Activated naive CD4-positive, alpha-beta T cell treated with anti-CD3 and anti-CD28 coated beads for 36 hours (primary cell): ENCODE measurements at places on chromosomes 16 and 17.

DNA sequence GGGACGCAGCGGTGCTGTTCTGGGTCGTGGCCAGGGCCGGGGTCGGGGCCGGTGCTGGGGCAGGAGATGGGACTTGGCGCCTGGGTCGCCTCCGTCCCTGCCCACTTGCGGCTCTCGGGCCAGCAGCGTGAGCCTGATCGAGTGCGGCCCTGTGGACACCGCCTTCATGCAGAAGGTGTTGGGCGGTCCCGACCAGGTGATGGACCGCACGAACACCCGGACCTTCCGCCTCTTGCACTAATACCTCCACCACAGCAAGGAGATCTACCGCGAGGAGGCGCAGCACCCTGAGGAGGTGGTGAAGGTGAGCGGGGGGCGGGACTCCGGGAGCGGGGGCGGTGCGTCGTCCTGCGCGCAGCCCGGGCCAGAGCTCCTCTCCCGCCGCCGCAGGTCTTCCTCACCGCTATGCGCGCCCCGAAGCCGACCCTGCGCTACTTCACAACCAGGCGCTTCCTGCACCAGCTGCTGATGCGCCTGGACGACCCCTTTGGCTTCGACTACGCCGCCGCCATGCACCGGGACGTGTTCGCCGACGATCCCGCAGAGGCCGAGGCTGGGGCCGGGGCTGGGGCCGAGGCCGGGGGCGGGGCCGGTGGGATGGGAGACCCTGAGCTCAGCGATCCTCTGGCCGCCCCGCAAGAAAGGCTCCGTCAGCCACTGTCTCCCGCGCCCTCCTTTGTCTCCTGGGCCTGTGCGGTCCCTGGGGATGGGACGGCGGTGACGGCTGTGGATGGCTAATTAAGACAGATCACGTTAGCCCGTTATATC lies 4.5 kb upstream of the HSD17B1 start:
- peak; percentile 89 for DNase-seq

DNA sequence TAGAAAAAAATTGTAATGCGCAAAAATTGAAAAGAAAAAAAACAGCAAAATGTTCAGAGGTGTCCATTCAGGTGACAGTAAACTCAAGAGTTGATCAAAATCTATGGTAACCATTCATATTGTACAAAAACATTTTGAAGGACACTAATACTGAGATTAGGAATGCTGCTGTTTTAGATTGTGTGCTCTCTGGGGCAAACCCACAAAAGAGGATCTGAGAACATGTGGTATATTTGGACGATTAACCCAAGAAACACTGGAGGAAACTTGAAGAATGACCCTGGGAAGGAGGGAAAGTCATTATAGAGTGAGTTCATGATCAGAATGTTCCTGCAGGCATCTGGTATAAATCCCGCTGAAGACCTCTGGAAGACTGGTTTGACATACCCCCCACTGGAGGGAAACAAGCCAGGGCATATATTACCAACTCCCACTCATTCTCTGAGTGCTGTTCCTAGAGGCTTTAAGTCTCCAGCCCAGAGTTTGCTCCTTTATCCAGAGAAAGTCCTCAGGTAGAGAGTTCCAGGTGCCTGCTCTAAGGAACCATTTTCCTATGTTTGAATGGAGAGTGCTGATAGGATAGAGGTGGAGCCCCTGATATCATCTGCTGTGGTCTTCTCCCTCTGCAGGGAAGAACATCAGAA lies 1.2 kb downstream of the KRTAP4-2 start:
- no peak for DNase-seq

GRCh38 chr16:50208460-50208931 lies 55.4 kb downstream of the TENT4B start:
- DNase-seq: no peak

DNA sequence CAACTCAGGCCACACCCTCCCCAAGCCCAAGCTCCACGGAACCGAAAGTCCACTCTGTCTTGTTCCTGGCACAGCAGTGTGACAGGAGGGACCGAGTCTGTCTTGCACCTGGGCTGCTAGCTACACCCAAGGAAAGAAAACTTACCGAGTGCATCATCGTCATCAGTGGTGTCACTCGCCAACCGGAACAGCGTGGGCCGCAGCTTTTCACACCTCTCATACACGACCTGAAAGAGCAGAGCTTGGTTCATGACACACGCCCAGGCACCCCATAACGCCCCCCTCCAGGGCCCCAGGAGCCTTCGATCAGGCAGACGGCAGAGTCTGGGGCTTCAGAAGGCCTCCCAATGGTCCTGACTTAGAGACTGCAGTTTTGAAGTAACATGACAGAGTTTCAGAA lies 27.5 kb downstream of the GGA2 start:
- DNase-seq: no peak

DNA sequence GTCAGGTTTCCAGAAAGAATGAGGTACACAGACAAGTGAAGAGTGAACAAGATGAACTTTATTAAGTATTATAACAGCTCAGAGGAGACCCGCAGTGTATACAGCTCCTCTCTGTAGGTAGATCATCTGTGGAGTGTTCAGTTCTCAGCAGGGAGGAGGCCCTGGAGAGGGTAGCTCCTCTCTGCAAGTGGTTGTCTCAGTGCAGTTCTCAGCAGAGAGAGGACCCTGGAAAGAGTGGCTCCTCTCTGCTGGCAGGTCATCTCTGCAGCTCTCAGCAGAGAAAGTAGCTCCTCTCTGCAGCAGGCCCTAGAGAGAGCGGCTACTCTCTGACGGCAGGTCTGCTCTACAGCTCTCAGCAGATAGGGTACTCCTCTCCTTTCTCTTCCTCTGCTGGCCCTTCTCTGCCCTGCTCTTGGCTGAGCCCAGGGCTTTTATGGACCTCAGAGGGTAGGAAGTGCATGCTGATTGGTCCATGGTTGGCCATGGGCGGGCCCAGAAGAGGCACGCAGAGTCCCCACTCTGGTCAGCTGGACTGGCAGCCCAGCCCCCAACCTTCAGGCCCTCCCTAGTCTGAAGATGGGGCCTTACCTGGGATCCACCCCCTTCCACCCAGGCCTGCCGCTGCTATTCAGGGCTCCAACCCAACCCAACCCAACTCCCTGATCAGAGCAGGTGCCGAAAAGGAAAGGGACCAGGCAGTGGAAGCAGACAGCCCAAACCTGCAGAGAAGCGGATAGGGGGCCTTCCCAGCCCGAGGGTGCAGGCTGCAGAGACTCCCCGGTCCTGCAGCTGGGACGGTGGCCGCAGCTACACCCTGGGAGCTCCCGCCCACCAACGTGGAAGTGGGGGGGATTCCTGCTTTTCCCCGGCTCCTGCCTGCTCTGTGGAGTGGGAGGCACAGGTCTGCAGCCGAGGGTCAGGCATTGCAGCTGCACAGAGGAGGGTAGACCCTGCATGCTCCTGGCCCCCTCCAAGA lies 18.5 kb upstream of the DNAJA2 start:
- no peak for DNase-seq

DNA sequence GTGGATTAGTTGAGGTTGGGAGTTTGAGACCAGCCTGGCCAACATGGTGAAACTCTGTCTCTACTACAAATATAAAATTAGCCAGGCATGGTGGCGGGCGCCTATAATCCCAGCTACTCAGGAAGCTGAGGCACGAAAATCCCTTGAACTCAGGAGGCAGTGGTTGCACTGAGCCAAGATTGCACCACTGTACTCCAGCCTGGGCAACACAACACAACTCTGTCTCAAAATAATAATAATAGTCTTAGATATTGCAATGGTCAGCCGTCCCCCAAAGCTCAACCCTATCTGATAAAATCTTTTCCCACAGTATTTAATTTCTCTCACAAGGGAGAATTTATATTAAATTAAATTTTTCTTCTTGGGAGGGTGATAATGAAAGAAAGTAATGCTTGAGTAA lies 169.6 kb downstream of the XYLT1 start:
- DNase-seq: no peak

DNA sequence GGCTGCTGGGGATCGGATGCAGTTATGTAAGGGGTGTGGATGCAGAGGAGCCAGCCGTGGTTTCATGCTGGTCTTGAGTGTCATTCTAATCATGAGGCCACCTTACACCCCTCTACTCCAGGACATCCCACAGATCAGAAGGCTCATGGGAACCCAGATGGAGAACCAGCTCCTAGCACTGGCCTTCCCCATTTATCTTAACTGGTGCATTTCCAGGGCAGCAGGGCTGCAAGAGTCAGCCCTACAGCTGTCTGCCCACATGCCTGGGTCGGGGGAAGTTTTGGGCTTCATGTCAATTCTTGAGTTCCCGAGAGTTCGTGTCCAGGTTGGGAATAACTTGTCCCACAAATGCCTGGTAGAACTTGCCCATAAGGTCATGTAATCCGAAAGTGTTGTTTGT lies 29.1 kb downstream of the RPTOR start:
- DNase-seq: no peak

- DNase-seq: peak; percentile 42
Observed at GRCh38 chr17:61411261-61412142, 11.9 kb downstream of the TBX2 start.

DNA sequence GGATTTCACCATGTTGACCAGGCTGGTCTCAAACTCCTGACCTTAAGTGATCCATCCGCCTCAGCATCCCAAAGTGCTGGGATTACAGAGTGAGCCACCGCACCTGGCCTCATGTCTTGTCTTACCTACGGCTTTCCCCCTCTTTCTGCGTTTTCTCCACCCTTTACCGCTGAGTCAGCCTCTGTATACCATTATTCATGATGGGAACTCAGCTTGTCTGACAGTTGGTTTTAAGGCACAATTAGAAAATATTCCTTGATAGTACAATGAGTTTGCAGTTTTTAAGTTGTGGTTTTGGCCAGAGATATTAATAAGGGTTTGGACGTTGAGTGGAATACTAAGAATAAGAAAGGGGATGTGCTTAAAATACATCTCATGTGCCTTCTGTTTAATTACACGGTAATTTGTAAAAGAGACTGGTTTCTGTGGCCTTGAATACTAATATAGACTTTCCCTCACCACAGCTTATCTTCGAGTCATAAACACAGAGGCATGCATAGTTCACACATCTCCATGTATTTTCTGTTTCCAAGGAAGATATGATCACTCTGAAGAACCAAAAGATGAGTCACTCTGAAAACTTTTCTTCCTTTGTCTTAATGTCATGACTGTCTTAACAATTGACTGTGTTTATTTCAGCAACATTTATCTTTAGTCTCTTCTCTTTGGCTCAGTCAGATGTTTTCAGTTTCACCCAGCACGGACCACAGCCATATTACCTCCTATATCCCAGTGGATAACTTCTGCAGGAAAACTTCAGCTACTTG lies 54.4 kb downstream of the PITPNC1 start:
- DNase-seq: peak; percentile 46

DNA sequence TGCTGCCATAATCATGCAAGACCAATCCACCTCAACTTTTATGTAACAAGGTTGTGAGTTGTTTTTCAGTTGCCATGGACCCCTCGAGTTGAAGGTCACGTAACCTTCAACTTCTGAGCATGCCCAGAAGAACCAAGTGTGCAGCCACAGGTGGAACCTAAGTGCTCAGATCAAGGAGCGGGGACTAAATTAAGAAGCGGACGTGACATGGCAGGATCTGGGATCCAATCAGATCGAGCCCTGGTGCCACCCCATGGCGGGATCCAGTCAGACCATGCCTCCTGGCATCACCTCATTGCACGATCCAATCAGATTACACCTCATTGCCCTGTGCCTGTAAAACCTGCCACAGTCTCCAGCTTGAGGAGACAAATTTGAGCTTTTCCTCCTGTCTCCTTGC lies 204.5 kb upstream of the CDH5 start:
- DNase-seq: no peak

DNA sequence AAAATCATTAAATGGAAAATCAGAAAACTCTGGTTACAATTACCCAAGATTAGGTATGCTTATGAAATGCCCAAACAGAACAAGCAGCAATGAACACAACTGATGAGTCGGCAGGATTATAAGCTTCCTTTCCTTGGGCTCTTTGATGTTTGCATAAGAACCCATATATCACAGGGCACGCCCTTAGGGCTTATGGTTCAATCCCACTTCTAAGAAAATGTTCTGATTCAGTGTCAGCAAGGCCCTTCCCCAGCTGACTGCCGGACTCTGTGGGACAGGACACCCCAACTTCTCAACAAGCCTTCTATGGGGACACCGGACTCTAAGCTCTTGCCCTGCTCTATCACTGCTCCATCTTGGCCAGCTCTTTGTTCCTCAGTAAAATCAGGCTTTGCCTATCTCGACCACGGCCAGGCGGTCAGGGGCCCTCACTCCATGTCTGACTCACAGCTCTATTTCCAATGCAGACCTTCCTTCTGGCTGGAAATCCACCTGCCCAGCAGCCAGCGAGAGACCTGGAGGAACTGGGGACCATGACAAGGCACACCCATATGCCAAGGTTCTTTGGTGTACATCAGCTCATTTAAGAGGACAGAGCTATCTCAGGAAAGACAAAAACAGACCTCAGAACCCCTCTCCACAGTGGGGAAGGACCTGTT lies 26.8 kb downstream of the LITAFD start:
- no peak for DNase-seq

- DNase-seq: peak; percentile 25
Observed at GRCh38 chr17:43832168-43832975, 574 bp downstream of the MPP3 start.

DNA sequence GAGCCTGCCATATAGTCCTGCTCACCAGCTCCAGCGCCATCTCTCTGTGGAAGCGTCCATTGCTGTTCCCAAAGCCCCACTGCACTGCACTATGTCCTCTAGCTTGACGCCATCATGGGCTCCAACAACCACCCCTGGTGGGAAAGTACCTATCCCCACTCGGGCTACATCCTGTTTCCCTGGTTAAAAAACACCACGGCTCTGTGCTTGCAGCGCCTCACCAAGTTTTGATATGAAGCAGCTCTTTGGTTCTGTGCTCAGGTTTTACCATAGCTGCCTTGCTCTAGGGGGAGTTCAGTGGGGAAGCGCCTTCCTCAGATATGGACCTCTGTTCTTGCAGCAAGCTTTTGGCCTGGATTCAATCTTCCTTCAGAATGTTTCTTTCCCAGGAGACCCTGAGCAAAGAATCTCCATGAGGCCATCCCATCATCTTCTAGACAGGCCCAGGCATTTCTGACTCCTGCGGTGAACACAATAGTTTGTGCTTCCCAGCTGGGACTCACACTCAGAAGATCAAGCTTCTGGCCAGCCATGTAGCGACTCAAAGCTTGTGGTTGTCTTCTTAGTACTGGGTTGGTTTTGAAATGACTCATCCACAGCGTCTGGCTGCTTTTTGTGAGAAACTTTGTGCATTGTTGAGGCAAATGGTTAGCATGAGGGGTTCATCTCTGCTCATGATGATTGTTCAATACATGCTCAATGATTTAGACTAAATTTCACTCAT lies 39.5 kb downstream of the DYNLRB2 start:
- DNase-seq: peak; percentile 90

GRCh38 chr16:76835779-76836300 lies 355.1 kb upstream of the MON1B start:
- no peak for DNase-seq

DNA sequence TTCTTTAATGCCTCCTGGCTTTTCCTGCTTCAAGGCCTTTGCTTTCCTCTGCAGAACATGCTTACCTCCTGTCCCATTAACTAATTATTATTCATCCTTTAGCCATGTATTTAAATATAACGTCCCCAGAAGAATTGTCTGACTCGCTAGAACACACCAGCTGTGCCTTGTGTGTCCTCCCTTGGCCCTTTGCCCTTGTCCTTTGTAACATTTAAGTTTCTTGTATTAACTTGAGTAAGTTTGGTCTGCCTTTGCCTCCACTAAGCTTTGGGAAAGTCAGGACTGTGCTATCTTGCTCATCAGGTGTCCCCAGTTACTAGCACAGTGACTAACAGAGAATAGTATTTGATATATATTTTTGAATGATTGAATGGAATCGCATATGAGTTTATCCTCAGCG lies 29.6 kb upstream of the ABCA9 start:
- no peak for DNase-seq

- DNase-seq: no peak
Observed at GRCh38 chr17:19534562-19535149, 1.0 kb downstream of the SLC47A1 start.

- DNase-seq: no peak
Observed at GRCh38 chr16:88770461-88771293, 14.3 kb downstream of the PIEZO1 start.
